Urothelium cell line (cell line): ENCODE measurements at places on chromosomes 1 and 21.

DNA sequence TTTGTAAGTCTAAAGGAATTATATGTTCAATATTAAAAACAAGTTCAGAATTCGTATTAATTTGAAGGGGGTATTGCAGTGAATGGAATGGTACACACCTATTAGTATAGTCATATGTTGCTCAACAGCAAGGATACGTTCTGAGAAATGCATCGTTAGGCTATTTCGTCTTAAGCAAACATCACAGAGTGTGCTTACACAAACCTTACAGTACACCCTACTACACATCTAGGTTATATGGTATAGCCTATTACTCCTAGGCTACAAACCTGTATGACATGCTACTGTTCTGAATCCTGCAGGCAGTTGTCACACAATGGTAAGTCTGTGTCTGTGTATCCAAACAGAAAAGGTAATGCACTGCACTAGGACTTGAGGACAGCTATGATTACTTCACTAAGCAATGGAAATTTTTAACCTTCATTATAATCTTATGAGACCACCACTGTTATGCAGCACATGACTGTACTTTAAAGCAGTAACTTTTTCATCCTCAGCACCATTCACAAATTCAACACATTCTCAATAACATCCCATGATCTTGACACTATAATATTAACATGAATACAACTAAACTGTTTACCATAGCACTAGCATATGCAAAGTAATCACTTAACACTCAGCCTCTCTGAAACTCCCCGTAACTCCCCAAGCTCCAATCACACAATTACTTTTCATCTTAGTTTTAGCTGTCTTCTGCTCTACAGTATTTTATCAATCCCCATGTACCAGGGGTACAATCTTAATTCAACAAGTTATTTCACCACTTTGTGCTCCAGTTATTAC is 14.4 kb upstream of the PSMG1 start:
- no peak for DNase-seq

GRCh38 chr1:95388031-95388430 is 154.0 kb downstream of the RWDD3 start:
- no peak for DNase-seq

DNA sequence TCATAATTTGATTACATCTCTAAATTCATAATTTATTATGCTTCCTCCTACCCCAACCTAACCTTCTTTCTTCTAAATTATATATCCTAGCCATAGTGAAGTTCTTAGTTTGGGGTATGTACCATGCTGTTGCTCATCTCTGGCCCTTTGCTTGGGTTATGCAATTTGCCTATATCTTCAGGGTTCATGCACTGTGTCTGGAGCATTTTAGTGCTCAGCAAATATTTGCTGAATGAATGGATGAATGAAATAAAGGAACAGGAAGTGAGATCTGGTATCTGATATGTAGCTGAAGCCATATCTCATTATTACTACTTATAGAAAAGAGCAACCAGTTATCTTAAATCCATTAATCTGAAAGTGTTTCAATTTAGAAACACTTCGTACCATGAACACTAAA is 137.6 kb downstream of the GPATCH2 start:
- no peak for DNase-seq

GRCh38 chr21:31201548-31201947 is 142.5 kb downstream of the TIAM1 start:
- DNase-seq: no peak

DNA sequence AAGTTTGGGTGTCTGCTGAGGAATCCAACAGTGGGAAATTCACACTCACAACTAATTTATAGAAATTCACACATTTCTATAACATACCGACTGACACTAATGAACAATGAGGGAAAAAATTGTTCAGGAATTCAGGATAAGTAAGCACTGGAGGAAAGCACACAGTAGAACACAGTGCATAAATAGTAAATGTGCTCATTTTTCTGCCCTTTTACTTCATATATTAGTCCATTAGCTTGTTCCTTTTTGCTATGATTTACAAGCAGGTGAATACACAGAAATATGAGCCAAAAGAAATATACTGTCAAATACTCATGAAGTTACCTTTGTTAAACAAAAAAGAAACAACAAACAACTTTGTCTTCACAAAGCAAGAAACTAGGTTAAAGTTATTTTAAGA is 11.3 kb downstream of the NRIP1 start:
- DNase-seq: no peak

DNA sequence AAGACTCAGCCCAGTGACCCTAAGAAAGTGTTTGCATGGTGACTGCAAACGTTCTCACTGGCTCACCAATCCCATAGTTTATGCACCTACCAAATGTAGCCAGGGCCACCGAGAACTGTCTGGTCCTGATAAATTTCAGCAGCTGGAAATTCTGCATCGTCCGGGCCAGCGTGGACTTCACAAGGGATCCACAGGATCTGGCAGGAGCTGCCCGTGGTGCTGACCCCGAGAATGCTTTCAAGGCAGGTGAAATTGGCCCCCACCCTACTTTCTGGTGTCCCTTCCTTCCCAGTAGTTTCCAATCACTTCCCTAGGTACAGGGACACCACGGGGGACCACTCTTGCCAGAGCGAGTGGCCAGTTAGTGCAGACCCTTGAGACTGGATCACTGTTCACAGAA is 26.2 kb downstream of the UBASH3A start:
- no peak for DNase-seq
